Activated CD4-positive, alpha-beta T cell treated with anti-CD3 and anti-CD28 coated beads for 48 hours (primary cell): ENCODE measurements at places on chromosomes 5 and 9.

- no peak for DNase-seq
Observed at GRCh38 chr5:40842351-40842750, 1.2 kb downstream of the CARD6 start.

DNA sequence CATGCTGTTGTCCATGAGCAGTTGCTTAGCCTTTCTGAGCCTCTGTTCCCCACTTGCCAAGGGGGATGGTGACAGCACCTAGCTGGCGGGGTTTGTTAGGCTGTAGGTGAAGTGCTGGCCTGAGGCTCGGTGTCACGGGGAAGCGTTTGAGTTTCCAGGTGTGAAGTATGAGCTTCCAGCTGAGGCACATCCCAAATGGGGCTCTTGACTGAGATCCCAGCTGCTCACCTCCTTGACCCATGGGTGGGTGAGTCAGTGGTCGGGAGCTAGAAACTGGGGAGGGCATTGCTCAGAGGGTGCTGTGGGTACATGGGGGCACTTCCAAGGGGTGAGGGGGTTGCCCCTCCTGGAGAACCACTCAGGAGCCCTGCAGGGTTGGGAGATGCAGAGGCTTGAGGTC, 26.4 kb upstream of the RNF130 start:
- no peak for DNase-seq

DNA sequence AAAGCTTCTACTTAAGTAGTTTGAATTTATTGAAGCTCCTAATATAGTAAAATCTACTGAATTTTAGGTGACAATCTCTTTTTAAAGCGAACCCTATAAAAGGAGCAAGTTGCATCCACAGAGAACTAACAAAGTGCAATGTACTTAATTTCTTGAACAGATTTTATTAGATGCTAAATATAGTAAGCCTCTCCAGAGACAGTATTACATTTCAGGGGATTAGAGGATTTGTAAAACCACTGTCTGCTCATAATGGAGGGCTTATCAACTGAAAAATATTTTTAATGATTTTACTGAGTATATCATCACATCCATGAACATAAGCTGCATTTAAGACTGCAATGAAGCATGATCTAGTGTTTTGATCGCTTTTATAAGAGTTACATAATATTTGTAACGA, 230.0 kb upstream of the EFNA5 start:
- DNase-seq = no peak

- no peak for DNase-seq
Observed at GRCh38 chr5:111697881-111698757, 58.9 kb downstream of the NREP start.

DNA sequence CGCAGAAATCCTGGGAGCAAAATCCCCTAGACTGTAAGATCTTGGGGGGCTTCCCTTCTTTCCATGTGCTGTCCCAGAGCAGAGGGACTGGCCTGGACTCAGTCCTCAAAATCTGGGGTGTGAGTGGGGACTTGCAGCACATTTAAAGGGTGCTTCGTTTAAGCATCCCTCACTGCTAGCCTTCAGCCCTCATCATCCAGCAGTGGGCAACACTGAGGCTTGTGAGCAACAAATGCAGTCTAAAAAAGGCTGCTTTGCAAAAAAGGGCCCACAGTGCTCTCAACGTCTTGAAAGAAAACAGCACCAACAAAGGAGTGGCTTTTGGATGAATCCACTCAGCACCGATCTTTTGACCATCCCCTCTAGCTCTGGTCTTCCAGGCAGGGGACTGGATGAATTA, 128.3 kb upstream of the TBC1D2 start:
- no peak for DNase-seq

GRCh38 chr5:135135530-135136226, 101.7 kb upstream of the PITX1 start:
- DNase-seq = no peak

DNA sequence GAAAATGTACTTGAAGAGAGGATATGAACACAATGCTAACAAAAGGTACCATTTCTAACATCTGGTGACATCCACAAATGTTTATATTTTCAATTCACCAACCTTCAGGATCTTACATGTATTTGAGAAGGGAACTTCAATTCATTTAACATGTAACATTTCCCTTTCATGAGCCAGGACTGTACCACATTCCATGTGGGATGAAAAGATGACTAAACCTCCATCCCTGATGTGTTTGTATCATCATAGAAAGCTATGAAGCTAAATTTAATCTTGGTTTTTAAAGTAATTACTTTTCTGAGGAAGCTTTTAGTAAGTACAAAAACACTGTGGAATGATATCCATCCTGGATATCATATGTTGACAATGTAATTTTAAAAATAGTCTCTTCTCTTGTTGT, 78.2 kb upstream of the GNA14 start:
- no peak for DNase-seq

GRCh38 chr5:150640311-150641005, at the start of gene SYNPO:
Gene SYNPO (plus strand): TSS chr5:150640660. CDS start chr5:150648276, 7,616 bp downstream.
- DNase-seq = no peak

DNA sequence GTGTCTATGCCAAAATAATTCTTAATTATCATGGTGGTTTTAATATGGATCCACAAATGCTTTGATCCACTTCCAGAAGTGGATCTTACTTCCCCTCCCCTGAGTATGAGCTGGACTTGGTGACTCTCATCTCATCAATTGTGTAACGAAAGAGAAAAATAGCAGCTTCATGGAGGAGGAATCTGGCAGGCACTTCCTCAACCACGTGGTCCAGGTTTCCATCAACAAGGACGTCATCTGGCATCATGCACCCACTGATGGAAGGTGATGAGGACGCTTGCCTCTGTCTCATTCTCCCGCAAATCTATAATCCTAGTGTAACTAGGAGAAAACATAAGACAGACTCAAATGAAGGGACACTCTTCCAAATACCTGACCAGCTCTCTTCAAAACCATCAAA, 54.6 kb upstream of the S1PR3 start:
- no peak for DNase-seq

DNA sequence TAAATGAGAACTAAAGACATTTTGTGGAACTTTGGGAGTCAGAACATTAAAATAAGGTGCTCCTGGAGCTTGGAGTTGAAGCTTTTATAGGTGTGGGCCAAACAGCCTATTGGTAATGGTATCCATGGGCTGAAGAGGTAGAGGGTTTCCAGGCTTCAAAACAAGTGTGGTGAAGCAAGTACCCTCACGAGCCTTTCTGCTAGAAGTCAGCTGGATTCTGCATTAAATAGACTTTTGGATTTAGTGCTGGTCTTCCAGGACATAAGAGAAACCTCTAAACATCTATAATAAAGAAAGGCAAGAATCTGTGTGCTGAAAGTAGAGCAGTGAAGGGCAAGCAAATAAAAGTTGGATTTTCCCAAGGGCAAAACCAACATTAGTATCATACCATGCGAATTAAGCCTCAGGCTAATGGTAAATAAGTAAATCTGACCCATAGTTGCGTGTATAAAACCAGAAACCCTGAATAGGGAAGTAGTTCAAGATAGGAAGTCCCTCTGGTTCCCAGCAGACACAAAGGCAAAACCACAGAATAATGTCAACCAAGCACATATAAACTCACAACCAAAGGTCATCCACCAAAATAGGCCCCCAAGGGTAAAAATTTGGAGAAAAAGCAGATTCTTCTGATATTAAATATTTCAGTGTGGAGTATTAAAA, 306.3 kb downstream of the TLE4 start:
- no peak for DNase-seq

- DNase-seq = no peak
Observed at GRCh38 chr9:69130456-69131441, 43.3 kb upstream of the TJP2 start.

GRCh38 chr5:175377816-175378215, 66.2 kb downstream of the DRD1 start:
- no peak for DNase-seq

GRCh38 chr9:38439291-38439915, 15.1 kb upstream of the IGFBPL1 start:
- no peak for DNase-seq

GRCh38 chr5:640461-641330, 28.6 kb downstream of the CEP72 start:
- DNase-seq = no peak

GRCh38 chr5:140725799-140726471, 25.7 kb downstream of the ZMAT2 start:
- DNase-seq = peak; percentile 89

GRCh38 chr5:97550164-97550563, 367.1 kb upstream of the RIOK2 start:
- DNase-seq = no peak

DNA sequence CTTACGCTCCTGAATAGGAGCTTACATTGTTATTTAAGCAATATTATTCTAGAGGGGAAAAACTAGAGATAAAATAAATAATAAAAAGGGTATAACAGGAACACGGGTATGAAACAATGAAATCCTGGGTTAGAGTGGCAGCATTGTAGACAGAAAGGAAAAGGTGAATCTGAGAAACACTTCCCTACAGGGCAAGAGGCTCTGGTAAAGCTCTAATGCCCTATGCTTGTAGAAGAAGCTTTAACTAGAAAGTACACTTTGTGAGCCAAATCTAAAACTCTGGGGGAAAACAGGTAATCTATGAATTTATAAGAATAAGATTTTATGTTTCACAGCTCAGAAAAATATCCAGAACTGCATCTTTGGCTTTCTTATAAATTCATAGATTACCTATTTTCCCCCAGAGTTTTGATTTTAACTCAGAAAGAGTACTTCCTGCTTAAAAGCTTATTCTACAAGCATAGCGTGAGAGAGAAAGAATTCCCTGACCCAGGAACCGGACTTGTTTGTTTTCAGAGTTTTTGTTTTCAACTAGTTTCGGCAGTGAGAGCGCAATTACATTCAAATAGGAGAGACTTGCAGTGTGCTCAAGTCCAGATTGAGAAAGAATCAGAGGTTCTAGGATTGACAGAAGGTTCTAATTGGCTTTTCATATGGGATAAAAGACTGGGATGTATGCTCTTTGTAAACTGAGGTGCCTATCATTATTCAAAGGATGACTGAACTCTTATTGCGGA, 651.0 kb upstream of the RORB start:
- no peak for DNase-seq

GRCh38 chr9:105864248-105864898, 170.0 kb downstream of the TMEM38B start:
- DNase-seq = no peak

DNA sequence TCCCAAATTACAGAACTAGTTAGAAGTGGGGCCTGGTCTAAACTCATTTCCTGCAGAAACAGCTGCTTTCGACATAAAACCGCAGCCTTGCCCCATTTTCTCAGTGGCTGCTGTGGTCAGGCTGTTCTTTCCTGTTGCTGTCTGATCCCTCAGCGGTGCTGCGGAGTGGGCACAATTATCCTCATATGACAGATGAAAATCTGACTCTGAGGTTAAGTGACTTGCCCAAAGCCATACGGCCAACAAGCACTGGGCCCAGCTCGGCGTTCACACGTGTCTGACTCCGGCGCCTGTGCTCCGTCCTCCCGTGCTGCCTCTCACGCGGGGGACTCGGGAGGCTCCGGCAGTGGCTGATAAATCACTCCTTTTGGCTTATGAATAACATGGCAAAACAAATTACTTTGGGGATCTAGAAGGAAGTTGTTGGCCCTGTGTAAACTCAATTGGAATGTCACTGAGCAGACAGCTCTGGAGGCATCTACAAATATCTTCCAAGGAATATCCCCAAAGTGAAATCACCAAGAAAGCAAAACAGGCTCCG, 142.6 kb upstream of the LMX1B start:
- DNase-seq = peak; percentile 85

DNA sequence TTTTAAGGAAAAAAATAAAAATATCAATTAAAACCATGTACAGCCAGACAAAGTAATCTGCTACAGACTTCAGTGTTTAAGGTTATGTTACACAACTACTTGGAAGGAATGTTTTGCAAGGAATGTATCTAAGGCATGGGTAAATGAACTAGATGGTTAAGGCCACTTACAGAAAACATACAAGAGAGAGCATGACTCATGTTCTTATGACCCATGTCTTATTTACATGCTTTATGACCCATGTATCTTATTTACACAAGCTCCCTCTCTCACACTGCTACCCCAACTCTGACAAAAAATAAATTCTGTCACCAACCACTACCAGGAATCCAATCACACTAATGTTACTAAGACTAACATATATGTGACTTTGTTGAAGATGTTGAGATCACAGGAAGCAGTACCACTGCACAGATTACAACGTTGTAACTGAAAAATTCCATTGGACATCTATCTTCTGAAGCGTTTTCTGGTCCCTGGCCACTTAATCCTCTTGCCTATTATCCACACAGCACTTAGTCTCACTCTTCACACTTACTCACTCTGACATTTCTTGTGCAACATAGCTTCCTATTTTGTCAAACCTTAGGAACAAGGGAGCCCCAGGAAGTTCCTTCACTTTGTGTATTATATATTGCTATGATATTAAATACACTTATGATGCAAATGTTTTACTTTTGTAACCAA, 1630.1 kb upstream of the C9orf72 start:
- DNase-seq = no peak

GRCh38 chr5:56313004-56313531, 79.9 kb upstream of the ANKRD55 start:
- DNase-seq = peak; percentile 34

GRCh38 chr5:102341681-102342288, 45.7 kb upstream of the SLCO4C1 start:
- no peak for DNase-seq

DNA sequence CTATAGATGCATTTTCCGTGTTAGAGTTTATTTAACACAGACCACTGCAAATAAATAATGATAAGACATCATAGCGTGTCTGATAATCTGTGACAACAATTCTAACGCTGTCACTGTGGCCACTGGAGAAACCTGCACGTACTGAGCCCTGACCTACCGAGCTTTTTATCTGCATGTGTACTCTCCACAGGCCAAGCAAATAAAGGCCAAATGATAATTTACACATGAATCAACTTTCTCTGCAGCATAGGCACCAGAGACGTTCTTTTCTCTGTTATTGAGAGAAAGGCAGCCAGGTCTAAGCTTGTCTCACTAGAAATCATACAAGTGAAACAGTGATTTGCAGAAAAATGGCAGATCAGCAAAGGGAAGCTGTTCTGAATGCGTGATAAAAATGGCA, 75.8 kb downstream of the POU5F2 start:
- no peak for DNase-seq

DNA sequence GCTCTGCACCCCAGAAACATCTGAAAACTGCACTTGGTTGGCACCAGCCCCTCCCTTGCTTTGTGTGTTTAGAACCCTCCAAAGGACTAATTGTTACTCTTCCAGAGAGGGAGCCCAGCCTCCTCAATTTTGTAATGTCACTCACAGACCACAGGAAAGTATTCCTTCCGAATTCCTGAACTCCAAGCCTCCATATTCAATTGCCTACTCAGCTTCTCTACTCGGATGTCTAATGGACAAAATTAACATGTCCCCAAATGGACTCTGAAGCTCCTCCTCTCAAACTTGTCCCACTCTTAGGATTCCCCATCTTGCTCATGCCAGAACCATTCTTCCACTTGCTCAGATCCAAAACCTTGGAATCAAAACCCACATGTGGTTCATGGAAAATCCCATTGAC, 3.9 kb upstream of the TMEM171 start:
- DNase-seq = no peak

- no peak for DNase-seq
Observed at GRCh38 chr5:81787474-81788242, 36.8 kb upstream of the SSBP2 start.
